ENCODE measurements at places on chromosomes 7 and 10.

DNA sequence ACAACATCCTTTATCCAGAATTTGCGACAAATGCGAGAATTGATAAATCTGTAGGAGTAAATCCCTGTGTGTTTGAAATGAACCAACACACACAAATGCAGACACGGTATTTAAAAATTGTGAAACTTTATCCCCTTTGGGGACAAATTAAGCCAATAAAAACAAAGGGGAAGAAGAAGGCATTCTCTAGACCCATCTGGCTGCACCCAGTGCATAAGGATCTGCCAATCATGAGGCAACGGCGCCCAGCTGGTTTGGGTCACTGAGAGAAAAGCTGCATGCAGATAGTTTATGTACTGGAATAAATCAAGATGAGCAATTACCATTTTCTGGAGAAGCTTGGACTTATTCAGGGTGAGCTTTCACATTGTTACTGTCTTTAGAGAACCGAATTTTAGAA lies 45.7 kb downstream of the VAX1 start:
- no peak for DNase-seq

- DNase-seq: peak; percentile 70
Observed at GRCh38 chr10:116690356-116691322, 51.7 kb downstream of the HSPA12A start.

- no peak for DNase-seq
Observed at GRCh38 chr7:55030314-55030713, 11.5 kb downstream of the EGFR start.

- no peak for DNase-seq
Observed at GRCh38 chr7:103987451-103987850, 2.0 kb downstream of the RELN start.

GRCh38 chr7:39304178-39304577 lies 262.0 kb upstream of the YAE1 start:
- DNase-seq: no peak

- no peak for DNase-seq
Observed at GRCh38 chr7:66631471-66631870, 2.8 kb downstream of the KCTD7 start.

DNA sequence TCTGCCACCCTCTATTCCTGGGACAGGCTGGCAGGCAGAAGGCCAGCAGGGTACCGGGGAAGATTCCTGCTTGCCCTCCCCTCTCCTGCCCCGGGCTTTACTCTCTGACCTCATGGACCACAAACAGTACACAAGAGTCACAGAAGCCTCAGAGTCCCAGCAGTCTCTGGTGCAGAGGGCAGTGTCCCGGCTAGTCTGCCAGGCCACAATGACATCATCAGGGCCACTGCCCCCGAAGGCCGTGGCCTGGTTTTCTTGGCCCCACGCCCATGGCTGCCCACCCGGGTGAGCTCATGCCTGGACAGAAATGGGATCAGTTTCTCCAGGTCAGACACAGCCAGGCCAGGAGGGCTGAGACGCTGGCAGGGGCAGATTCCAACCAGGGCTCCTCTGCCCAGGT lies 91.9 kb downstream of the MYL10 start:
- no peak for DNase-seq

- no peak for DNase-seq
Observed at GRCh38 chr7:6510476-6511133, 40.7 kb downstream of the GRID2IP start.

DNA sequence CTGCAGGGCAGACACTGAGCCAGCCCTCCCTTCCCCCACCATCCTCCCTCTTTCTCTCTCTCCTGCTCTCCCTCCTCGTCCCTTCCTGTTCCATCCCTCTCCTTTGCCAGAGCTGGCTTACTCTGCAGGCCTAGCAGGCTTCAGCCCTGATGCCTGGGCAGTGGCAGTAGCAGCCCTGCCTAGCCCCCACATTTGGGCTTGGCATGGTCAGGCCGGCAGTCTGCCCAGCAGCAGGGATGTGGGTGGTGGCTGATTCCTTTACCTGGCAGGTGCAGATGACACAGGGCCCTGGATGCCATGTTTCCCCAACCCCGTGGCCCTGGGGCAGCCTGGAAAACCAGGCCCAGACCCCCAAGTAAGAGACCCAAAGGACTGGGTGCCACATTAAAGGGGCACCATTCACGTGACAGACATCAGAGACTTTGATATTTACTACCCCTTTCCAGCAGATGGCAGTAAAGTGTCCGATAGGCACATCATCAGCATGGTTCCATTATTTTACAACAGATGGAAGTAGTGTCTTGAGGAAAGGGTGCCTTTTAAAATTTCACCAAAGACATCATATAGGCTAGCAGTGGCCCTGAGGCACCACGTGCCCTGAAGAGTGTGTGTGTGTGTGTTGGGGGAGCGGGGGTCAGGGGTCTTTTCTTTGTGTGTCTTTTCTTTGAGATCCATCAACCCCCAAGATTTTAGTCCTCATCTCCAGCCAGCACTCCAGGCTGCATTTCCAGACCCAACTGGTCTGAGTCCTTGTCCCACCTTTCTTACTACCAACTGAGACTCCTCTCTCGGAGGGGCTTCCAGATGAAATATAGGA lies 5.9 kb downstream of the KCP start:
- peak; percentile 69 for DNase-seq

- no peak for DNase-seq
Observed at GRCh38 chr7:45129181-45129800, 17.8 kb upstream of the TBRG4 start.

DNA sequence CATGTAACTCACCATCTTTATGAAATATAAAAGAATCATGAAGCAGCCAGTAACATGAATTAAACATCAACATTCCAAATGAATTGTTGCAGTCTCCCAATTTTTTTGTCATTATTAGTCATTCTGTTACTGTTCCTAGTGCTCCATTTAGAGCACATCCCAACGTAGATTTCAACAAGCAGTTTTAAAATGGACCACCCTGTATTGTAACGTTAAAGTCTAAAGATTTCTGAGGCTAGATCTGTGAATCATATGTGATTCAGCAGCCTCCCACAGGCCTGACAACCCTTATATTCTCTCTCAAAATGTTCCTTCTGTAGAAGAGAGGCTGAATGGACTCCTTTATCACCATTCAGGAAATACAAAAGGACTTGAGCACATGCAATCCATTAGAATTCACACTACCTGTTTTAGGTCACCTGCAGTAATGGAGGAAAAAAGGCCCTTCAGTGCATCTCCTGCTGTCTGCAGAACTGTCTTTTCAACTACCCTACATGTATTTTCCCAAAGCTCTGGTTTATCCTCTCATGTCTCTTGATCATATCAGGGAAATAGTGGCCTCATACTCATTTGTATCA lies 81.4 kb downstream of the CACNA2D1 start:
- no peak for DNase-seq

DNA sequence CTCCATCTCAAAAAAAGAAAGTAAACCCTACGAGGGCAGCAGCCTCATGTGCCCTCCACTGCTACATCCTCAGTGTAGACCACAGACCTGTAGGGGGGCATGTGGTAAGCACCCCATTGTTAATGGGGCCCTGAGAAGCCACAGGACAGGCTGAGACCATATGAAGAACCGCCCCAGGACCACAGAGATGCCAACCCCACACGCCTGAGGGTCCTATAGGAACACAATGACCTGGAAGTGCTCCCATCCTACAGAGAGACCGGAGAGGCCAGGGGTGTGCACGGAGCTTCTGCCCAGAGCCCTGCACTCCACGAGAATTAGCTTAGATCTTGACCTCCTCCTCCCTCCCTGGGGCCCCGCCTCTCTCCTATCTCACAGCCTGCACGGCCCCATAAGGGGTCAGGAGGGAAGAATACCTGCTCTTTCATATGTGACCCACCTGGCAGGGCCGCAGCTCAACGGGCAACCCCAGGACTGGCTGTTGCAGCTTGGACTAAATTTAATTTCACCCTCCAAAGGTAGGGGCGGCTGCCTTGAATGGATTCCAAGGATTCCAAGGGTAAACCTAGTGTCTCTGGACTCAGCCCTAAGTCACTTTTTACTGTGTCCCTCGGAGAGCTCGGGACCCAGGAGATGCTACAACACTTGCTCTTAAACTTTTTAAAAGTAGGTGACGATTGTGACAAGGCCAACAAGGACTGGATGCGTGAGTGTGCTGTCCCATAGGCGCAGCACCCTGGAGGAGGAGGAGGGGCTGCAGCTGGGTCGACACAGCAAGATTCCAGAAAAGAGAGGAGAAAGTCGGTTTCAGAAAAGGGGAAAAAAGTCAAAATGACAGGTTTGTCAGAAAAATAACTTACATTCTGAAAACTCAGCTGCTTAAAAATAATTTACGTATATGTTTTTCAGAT lies 24.2 kb downstream of the PRKAG2 start:
- DNase-seq: no peak

DNA sequence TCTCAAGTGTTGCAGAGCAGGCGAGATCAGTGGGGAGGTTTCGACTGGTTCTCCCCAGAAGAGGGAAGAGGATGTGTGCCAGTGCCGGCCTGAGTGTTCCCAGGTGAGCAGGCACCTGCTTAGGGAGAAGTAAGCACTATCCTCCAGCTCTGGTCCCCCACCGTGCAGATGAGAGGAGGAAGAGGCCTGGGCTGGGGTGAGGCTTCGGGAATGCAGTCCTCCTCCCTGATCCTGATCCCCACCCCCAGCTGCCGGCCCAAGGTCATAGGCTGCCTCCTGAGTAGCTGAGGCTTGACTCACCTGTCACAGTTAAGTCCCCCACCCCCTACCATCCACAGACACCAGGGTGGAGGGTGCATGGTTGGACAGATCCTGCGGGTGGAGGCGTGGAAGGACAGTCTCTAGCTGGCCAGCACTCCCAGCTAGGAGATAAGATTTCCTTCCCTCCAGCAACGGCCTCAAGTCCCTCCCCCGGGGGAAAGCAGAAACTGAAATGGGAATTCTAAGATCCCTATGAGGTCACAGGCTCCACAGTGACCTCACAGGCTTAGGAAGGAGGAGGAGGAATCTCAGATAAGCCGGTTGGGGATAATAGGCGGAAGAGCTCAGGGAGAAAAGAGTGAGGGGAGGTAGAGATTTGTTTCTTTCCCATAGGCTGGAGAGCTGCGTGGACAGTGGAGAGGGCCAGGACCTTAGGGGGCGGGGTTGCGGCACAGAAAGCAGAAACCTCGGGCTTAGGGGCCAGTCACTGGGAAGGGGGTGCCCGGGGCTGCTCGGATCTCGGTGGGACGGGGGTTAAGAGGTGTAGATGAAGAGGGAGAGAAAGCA lies 1.0 kb downstream of the LRCH4 start:
- DNase-seq: peak; percentile 91

DNA sequence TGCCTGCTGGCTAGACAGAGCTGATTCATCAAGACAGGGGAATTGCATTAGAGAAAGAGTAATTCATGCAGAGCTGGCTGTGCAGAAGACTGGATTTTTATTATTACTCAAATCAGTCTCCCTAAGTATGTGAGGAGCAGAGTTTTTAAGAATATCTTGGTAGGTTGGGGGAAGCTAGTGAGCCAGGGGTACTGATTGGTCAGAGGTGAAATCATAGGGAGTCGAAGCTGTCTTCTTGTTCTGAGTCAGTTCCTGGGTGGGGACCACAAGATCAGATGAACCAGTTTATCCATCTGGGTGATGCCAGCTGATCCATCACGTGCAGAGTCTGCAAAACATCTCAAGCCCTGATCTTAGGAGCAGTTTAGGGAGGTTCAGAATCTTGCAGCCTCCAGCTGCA lies 39.8 kb downstream of the FOXI2 start:
- no peak for DNase-seq

- DNase-seq: no peak
Observed at GRCh38 chr10:110739811-110740271, 95.7 kb downstream of the RBM20 start.

DNA sequence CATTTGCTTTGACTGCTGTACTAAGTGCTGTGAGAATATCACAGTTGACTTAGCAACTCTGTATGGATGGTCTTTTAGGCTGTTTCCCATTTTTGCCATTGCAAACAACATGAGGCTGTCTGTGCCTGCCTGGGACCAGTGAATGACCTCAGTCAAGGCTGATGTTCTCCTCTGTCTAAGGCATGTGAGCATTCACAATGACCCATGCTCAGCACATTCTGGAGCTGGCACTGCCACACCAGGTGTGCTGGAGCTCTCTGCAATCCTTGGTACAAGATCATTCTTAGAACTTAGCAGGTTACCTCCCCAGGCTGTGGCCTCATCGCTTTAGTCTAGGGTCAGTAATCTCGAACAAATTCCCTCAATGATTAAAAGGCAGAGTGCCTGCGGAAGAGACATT lies 61.9 kb downstream of the SH3PXD2A start:
- no peak for DNase-seq

- peak; percentile 47 for DNase-seq
Observed at GRCh38 chr10:11594589-11595394, 16.7 kb downstream of the USP6NL start.

GRCh38 chr10:50991456-50992355 lies 82.6 kb upstream of the PRKG1 start:
- DNase-seq: peak; percentile 44

GRCh38 chr7:91112902-91113341 lies 151.3 kb upstream of the FZD1 start:
- DNase-seq: no peak

GRCh38 chr7:117873310-117874190 lies at the start of gene CTTNBP2:
CTTNBP2 (minus strand) TSS chr7:117873441; CDS start chr7:117873415, 26 bp downstream.
- peak; percentile 60 for DNase-seq

GRCh38 chr7:134870156-134870555 lies 90.7 kb downstream of the CALD1 start:
- DNase-seq: no peak
